ENCODE measurements at places on chromosomes 2 and 18. TPM values are rescaled to one million over a fixed set of nuclear protein-coding genes. Genes with fewer than 3 reads are reported as not detected.

- DNase-seq, result no peak
Measured at GRCh38 chr2:57313678-57314077, 732.9 kb upstream of the VRK2 start.

DNA sequence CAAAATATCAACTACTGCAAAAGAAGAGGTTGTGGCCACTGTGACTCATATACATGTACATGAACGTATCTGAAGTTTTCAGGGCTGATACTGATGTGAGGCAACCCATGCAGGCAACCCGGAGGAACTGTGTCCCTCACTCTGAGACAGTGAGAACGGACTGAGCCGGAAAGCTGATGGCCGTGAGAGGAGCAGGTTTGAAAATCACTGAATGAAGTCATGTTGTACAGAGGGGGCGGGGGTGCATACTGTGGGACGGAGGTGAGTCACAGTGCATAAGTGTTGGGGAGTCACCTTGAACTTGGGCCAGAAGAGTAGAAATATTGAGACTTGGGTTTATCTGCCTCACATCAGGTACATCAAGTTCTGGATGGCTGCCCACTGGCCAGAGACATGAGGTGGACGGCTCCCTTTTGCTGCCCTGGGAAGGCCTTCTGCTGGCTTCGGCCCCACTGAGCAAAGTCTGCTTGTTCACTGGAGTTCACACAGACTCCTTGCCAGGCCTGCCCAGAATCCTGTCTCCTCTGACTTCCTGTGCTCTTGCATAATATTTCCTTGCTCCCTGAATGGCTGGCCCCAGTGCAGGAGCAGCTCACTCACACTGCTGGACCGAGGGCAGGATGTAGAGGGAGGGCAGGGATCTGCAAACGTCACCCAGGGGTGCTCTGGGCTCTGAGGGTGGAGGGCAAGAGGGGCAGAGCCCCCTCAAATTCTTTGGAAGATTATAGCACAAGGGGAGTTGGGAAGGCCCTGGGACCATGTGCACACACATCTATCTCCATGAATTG lies 18.1 kb downstream of the EPAS1 start:
- DNase-seq, result peak; percentile 84

DNA sequence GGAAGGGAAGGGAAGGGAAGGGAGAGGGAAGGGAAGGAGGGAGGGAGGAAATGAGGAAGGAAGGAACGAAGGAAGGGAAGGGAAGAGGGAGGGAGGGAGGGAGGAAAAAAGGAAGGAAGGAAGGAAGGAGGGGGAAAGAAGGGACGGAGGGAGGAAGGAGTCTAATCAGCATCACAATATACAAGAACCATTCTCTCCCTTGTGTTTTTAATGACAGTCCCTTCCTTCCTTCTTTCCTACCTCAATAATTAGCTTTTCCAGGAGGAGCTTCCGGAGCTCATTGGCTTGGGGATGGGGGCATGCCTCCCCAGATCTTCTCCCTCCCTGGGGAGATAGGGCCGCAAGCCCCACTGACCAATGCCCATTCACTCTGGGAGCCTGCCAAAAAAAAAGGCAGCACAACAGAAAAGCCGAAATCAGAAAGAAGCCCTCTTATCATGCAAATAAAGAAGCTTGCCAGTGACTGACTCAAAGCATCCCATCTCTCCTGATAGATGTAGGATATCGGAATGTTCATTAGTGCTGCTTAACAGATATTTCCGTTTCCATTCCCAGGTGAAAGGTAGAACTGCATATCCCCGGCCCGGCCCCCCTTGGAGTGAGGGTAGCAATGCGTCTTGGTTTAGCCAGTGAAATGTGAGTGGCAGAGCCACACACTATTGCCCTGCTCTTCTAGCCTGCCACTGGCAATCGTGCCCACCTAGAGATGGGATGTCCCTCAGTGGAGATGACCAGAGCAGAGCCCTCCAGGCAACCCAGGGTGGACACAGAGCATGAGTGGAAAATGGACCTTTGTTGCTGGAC lies 17.8 kb upstream of the SMAD7 start:
- DNase-seq, result no peak

DNA sequence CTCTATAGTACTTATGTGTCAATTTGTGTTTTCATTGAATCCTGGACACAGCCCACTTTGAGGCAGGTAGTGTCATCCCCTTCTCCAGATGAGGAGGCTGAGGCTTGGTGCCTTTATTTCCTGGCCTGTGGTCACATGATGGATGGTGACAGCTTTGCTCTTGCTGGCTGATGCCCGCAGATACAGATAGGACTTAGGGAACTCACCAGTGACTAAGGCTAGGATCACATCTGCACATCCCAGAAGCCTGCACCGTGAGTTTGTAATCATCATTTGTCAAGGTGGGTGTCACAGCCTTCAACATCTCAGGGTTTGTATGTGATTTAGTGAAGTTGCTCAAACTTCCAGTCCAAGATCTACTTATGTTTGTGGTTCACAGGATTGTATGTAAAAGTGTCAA lies 295.1 kb upstream of the RAB12 start:
- DNase-seq, result no peak

GRCh38 chr2:238726670-238727584 lies 121.0 kb upstream of the TWIST2 start:
- no peak for DNase-seq

The DUSP19 gene
- 1.4 TPM for total RNA-seq

GRCh38 chr18:48003426-48004349 lies 73.2 kb upstream of the SMAD2 start:
- peak; percentile 70 for DNase-seq
